ENCODE measurements at places on chromosomes 16 and 17. TPM values are rescaled to one million over a fixed set of nuclear protein-coding genes. Genes with fewer than 3 reads are reported as not detected.

DNA sequence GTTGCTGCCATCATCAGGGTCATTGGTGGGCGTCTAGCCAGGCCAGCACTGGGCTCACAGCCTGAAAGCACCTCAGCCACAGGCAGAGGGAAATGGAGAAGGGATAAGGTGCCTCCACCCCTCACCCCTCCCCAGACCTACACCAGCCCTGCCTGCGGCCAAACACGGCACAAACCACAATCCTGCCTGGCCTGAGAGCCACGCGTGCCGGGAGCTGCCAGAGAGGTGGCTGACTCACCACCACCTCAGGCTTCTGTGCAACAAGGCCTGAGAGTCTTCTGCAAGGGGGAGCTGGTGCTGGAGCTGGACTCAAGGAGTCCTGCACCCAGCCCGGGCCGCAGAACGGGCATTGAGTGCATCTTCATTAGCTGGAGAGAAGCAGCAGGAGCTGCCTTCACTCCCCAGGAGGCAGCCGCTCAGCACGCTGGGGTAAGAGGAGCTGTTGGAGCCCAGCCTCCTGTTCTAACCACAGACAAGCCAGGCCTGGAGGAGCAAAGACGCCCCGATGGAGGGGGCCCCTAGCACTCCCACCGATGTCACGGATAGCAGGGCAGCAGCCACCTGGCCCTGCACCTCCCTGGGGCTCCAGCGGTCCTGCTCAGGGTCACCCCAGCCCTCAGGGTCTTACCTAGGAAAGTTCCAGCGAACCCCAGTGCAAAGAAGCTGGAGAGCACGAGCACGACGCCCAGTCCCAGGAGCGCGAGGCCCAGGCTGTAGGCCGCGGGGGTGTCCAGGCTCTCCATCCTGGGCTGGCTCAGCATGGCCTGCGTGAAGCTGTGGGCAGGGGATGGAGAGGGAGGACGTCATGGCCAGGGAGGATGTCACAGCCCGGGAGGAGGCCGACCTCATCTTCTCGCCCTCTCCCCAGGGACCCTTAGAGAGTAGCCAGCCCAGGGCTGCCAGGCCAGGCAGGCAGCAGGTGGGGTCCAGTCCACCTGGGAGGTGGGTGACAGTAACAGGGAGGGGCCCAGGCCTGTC, 16.0 kb upstream of the RASD1 start:
- no peak for DNase-seq

DNA sequence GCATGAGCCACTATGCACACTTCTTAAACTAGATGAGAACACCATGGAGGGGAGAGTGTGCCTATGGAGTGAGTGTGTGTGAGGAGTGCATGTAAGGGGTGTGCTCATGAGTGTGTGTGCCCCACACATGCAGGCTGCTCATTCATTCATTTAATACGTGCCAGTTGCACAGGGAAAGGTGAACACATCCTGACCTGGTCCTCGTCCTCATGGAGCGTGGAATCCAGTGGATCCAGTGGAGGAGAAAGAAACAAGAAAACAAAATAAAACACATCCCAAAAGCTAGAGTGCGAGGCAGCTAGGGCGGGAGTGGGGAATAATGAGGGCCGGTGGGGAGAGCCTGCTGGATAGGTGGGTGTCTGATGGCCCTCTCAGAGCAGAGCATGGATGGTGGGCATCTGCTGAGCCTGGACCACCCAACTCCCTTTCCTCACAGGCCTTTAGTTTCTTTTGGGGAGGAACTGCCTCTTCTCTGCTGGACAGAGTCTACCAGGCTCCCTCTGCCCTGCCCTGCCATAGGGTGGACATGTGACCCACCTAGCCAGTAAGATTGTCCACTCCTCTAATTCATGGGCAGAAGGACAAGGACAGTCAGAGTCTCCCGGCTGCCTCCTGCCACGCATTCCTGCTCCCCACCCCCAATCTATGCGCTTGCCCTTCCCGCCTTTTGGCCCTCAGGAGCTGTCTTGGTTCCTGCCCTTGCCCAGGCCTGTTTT, 204.3 kb downstream of the RAB11FIP4 start:
- DNase-seq = no peak

- peak; percentile 46 for DNase-seq
These were observed 15.7 kb downstream of the ADCY7 start for GRCh38 chr16:50282010-50282538.

DNA sequence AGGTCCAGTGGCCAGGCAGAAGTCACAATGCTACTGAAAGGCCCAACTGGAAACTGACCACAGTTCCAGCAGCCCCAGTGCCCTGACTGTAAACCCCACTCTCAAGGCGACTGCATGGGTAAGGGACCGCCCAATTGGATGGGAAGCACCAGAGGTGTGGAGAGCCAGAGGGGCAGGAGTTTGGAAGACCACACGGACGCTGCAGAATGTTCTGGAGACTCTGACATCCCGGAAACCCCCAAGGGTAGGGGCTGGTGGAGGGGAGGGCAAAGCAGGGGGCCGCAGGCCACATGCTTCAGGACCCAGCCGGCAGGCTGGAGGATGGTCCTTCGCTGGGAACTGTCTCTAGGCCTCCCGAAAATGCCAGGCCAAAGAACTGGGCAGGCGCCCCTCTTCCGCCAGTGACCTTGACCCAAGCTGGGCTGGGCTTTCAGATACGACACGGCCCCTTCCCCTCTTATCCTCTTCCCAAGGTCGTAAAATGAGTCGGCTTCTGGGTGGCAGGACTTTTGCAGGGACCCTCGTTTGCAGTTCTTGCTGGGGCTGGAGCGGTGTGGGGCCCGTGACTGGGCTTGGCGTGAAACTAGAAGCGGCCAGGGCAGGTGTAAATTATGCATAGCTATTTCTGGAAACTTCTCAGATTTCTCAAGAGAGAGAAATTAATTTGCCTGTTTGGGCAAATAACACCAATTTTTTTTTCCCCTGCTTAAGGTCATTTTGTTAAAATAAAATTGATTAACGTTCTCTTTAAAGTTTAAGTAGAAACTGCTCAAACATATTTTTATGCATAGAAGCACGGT, 110.2 kb downstream of the C16orf78 start:
- no peak for DNase-seq

GRCh38 chr16:71927383-71927782, 32.1 kb downstream of the IST1 start:
- peak; percentile 12 for DNase-seq

GRCh38 chr16:58615280-58615679, 14.3 kb downstream of the CNOT1 start:
- no peak for DNase-seq

- DNase-seq = peak; percentile 96
These were observed at the start of gene HDAC5 for GRCh38 chr17:44123356-44124117. Gene HDAC5, minus strand, starts transcription at chr17:44123641. Its CDS starts 6,126 bp downstream, at chr17:44117515.

GRCh38 chr17:6110592-6110991, 40.4 kb downstream of the WSCD1 start:
- DNase-seq = no peak

DNA sequence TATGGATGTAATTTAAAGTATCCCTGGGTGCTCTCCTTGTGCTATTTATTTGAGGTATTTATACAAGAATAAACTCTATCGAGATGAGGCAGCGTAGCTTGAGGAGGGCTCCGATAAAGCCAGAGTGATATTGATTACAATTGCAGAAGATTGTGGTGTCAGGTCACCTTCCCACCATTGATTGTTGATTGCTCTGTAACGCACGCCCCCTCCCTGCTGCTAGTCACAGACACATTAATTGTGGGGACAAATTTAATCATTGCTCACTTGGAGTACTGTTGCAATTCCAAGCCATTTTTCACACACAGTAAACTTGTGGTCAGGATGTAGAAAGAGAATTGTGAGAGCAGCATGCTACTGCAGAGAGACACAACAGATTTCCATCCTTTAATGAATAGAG, 75.4 kb downstream of the IRX3 start:
- no peak for DNase-seq

- DNase-seq = no peak
These were observed 28.7 kb downstream of the ARHGAP27 start for GRCh38 chr17:45403906-45404490.

- no peak for DNase-seq
These were observed 101.4 kb downstream of the PITPNC1 start for GRCh38 chr17:67478401-67479041.

GRCh38 chr16:55390630-55391237, 66.7 kb downstream of the IRX6 start:
- DNase-seq = no peak

DNA sequence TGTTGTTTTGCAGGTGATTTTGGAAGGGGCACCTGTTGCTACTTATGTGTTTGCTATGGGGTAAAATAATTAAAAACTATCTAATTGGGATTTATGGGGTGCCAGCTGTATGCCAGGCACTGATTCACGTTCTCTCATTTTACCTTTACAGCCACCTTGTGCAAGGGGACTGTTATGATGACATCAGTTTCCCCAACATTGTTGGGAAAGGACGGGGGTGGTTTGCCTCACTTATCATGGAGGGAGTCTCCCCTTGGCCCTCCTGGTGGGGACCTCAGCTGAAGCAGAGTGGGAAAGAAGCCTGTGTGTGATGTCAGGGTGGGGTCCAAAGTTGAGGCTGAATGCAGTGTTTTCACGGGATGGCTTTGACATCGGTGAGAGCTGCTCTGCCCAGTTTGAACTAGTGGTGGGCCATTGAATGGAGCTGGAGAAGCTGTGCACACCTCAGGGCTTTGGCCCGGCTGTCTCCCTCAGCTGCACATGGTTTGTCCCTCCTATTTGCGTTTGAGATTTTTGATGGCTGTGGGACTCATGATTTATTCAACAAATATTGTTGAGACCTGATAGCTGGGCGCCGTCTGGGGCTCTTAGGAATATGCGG, 36.1 kb downstream of the CMIP start:
- DNase-seq = no peak

- DNase-seq = no peak
These were observed 62.0 kb upstream of the AMZ2 start for GRCh38 chr17:68185820-68186219.

DNA sequence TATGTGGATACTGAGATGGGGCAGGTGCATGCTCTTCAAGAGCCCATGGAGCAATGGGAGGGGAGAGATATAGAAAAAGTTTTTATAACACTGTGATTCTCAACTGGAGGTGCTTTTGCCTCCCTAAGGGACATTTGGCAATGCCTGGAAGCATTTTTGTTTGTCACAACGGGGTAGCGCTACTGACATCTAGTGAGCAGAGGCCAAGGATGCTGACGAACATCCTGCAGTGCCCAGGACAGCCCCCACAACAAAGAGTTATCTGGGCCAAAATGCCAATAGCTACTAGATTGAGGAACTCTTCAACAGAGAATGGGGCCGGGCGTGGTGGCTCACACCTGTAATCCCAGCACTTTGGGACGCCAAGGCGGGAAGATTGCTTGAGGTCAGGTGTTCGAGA, 67.2 kb upstream of the CLEC3A start:
- DNase-seq = no peak

- DNase-seq = no peak
These were observed 51.4 kb upstream of the STAC2 start for GRCh38 chr17:39277110-39277509.

- DNase-seq = no peak
These were observed 175.7 kb downstream of the PARN start for GRCh38 chr16:14454391-14454790.

DNA sequence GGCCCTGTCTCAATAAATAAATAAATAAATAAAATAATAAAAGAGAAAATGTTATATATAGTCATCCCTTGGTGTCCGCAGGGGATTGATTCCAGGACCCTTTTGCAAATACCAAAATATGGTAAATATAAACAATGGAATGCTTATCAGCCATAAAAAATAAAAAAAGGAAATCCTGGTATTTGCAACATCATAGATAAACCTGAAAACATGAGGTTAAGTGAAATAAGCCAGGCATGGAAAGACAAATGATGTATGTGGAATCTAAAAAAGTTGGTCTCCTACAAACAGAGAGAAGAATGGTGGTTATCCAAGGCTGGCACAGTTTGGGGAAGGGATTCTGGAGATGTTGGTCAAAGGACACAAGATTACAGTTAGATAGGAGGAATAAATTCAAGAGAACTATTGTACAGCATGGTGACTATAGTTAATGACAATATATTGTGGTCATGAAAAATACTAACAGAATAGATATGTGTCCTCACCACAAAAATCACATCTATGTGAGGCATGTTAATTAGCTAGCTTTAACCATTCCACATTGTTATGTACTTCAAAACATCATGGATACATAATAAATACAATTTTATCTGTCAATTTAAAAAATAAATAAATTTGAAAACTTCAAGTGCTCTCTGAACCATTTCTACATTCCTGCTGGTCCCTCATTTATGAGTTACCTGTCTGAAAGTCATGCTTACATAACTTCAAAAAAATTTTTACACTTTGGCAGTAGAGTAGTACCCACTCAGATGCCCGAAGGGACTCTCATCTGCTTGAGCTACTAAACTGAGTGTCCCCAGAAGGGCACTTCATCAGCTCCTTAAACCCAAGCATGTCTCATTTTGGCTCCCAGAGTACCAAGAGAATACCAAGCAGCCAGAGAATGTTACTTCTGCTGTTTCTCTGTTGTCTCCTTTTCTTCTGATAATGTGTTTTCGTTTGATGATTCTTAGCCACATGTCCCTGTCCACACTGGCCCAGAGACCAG, 26.6 kb downstream of the N4BP1 start:
- no peak for DNase-seq

DNA sequence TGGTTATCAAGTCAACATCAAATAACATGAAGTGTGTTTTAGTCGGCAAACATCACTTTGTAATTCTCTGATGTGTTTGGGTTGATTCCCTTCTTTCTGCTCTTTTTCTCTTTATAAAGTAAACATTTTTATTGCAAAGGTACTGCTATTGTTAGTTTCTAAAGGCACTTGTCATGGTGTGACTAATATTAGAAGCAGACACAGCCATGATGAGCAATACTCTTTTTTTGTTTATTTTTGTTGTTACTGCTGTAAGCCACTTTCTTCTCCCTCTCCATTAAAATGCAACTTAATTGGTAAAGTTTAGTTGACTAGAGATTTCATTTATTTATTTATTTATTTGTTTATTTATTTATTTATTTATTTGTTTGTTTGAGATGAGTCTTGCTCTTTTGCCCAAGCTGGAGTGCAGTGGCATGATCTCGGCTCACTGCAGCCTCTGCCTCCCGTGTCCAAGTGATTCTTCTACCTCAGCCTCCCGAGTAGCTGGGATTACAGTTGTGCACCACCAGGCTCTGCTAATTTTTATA, 424.7 kb downstream of the WWOX start:
- DNase-seq = no peak

- no peak for DNase-seq
These were observed 824 bp upstream of the FBXL16 start for GRCh38 chr16:706189-707061.

DNA sequence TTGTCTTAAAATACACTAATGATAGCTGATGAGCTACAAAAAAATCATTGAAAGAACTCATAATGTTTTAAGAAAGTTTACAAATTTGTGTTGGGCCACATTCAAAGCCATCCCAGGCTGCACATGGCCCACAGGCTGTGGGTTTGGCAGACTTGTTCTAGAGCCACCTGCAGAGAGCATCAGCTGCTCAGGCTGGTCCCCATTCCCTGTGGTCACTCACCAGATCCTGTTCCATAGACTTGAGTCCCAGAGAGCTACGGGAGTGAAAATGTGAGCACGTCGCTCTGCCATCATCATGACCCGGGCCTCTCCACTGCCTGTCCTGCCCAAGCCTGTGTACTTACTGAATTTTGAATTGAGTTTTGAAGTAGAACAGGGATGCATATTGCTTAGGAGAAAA, 6.9 kb downstream of the SLC26A11 start:
- DNase-seq = no peak

GRCh38 chr16:28010671-28011070, 52.8 kb downstream of the GSG1L start:
- no peak for DNase-seq

KRT27 gene
- not detected for polyA plus RNA-seq

CLN3 gene
- polyA plus RNA-seq = not detected

KREMEN2 gene
- polyA plus RNA-seq = 7.9 TPM

RFWD3 gene
- polyA plus RNA-seq = 15.4 TPM

MGRN1 gene
- polyA plus RNA-seq = 60.5 TPM

UTS2R gene
- 11.1 TPM for polyA plus RNA-seq

LPO gene
- polyA plus RNA-seq = 0.40 TPM

CDIP1 gene
- polyA plus RNA-seq = 39.6 TPM

RAB11FIP4 gene
- 0.80 TPM for polyA plus RNA-seq

TMEM88 gene
- polyA plus RNA-seq = 14.1 TPM

GAS2L2 gene
- polyA plus RNA-seq = not detected
